ENCODE measurements at places on chromosomes 11 and 22.
A peak's percentile ranks its signal among the peaks of the same experiment; 100 is the strongest.

DNA sequence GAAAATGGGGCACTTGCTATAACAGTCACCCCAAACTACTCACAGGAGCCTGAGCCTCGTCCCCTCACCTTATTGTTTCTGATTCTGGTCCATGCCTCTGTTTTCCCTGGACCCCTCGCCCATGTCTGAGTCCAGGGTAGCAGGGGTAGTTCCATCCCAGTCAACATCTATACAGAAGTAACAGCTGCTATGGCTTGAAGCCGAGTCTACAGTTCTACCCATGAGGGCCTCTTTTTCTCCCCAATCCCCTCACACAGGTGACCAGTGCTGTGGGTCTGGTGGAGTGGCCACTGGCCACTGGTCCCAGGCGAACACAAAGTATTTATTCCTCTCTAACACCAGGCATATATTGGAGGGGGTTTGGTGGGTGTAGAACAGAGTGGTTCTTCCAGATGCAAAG lies 116.4 kb downstream of the ZNF280B start:
- no peak for DNase-seq

- DNase-seq: peak; percentile 31
Measured at GRCh38 chr11:96215110-96215782, 127.7 kb downstream of the MAML2 start.

DNA sequence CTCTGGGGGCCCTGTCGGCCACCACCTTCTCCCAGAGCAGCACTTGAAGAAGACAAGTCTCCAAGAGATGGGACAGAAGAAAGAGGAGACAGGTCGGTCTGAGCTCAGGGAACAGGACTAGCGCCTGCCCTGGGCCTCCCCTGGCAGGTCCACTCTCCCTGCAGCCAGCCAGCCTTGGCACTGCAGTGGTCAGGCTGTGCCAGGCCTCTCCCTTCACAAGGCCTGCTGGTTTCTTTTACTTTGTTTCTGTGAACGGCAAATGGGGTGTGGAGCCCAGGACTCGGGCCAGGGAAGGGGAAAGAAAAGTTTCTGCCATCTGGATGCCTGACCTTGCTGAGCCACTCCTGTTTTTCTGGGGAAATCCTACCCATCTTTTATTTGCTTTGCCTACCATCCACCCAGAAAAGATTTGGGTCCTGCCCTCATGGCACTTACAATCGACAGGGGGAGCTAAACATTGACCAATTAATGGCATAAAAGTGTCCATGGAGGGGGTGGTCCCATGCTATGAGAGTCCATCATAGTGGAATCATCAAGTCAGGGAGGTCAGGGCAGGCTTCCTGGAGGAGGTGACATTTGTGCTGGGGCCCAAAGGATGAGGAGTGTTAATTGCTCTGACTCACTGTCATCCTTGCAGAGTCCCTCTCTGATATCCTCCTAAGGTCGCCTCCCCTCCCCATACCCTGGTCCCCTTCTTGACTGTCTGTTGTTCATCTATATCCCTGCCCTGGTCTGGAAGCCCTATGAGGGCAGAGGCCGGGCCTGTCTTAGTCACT lies 65.2 kb downstream of the NFAM1 start:
- no peak for DNase-seq

DNA sequence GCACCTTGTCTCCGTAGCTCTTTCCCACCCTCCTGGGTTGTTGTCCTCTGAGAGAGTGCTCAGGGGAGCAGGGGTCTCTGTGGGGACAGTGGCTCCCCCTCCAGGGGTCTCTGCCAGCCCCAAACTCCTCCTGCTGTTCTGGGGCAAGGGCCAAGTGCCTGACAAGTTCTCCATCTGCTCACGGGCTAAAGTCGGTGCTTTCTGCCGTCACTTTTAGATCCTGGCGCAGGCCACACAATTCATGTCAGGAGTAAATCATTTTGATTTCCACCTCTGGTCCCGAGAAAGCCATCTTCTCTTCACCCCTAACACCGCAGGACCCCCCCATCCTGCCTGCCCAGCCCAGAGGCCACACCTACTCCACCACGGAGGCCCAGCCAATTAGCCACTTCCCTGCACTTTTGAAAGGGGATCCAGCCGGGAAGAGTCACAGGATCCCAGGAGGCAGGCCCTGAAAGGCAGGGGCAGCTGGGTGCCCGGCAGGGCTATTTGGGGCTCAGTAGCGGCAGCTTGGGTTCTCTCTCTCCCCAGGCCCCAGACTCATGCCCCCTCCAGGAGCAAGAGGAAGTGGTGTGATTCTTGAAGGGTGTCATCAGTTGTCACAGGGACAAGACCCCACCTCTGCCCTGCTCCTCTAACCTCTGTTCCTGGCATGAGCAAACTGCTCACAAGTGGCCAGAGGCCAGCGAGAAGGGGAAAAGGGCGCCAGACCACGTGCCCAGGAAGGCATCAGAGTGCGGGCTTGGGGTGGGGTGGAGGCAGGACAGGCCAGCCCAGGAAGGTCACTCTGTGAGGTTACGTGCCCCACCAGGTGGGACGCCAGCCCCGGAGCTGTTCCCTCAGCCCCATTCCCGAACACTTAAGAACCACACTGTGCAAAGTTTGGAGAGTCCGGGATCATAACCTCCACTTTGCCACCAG lies 1.3 kb downstream of the MACROD1 start:
- peak; percentile 32 for DNase-seq

DNA sequence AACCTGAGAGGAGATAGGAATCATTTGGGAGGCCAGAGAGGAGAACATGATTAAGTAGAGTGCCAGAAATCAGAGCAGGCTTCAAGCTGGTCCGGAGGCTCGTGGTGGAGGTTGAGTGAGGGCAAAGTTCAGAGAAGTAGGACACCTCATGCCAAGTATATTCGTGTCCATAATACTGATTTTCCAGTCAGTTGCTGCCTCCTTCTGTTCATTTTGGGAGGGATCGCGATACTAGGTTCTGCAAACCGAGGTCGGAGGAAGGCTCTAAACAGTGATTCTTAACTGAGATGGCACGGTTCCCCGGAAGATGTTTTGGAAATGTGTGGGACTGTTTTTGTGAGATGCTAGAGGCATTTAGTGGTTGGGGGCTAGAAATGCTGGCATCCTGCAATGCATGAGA lies 13.6 kb upstream of the CD3E start:
- DNase-seq: peak; percentile 73

DNA sequence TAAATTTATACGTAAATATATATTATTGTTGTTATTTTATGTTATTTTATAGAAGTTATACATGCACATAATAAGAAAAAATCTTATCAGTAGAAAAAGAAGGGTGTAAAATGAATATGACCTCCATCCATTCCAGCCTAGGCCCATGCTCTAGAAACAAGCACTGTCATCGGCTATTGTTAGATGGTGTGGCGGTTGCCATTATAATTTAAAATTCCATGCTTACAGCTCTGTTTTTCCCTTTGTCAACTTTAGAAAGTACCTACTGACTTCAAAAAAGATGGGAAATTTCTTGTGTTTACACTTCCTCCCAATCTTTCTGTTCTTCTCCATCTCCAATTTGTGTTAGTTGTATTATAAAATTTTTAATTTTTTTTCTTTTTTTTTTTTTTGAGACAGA lies 61.9 kb upstream of the RDX start:
- no peak for DNase-seq

GRCh38 chr22:26246552-26246951 lies 77.3 kb downstream of the SEZ6L start:
- DNase-seq: no peak

DNA sequence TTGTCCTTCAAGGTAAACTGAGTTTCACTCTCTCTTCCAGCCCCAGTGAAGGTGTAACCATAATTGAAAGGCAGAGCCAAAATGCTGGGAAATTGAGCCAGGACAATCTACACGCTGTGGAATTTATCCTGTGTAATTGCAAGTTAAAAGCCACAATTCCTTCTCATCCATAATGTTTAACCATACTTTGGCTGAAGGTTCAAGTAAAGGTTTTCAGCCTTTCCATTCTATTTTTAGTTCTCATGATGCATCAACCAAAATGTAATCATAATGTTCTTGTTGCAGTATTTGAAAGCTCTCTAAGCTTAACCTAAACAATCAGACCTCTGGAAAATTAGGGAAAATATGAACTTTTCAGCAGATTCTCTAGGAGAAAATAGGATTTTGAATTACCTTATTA lies 14.0 kb upstream of the ARHGAP42 start:
- DNase-seq: no peak

GRCh38 chr11:44005063-44005701 lies 42.6 kb upstream of the ACCSL start:
- no peak for DNase-seq

- no peak for DNase-seq
Measured at GRCh38 chr11:19952116-19952605, 208.1 kb downstream of the DBX1 start.

- no peak for DNase-seq
Measured at GRCh38 chr11:1742371-1742770, 8.0 kb downstream of the IFITM10 start.

- DNase-seq: no peak
Measured at GRCh38 chr11:1054143-1055108, 17.9 kb upstream of the MUC6 start.

- DNase-seq: no peak
Measured at GRCh38 chr11:2525941-2526807, 81.4 kb downstream of the KCNQ1 start.

- no peak for DNase-seq
Measured at GRCh38 chr11:102464859-102465500, 12.4 kb upstream of the TMEM123 start.

- no peak for DNase-seq
Measured at GRCh38 chr11:103279821-103280220, 170.6 kb downstream of the DYNC2H1 start.

DNA sequence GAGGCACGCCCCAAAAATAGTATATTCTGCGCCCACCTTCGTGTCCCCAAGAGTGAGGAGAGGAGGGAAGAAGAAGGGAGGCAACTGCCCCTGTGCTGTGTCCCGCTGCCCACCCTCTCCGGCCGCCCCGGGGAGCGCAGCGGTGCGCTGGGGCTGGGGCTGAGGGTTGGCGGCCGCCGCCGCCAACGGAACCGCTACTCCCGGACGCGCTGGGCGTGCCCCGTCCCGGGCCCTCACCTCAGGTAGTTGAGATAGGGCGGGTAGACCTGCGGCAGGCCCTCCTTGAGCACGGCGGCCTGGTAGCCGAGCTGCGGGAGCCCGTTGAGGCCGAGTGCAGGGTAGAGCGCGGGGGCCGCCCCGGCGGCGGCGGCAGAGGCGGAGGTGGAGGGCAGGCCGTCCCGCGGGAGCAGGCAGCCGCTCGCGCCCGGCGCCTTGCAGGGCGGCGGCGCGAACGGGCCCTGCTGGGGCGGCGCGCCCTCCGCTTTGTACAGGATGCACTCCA lies 2.4 kb downstream of the PGR start:
- DNase-seq: no peak

DNA sequence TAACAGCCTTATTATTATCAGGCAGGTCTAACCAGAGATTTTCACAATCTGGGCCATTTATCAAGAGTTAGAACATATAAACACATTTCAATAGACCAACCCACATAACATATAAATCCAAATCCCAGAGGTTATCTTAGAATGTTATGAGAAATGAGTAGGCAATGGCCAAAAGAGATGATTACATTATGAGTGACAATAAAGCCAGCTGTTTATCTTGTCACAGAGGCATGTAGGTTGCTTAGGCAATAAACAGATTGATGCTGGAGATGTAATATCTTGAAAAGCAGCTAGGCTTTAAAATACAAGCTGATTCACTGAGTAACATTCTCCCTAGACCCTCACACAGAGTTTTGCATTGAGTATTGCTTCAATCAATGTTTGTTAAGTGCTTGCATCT lies 148.5 kb upstream of the SESN3 start:
- no peak for DNase-seq

DNA sequence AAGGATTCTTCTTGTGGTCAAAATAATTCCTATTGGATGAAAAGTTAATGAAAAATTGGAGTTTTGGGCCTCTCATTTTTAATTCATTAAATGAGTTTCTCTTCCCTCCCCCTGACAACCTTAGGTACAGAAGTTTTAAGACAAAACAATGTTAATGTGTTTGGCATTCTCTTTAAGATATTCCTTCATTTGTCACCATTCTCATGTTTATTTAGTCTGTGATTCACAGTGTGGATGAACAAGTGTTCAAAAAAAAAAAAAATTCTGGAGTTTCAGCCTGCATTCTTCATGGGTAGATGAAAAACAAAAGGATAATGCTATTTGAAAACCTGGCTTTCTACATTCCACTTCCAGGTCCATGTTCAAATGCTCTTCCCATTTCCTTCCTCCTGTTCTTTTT lies 172.6 kb upstream of the LUZP2 start:
- no peak for DNase-seq

GRCh38 chr22:20210473-20211059 lies 57.6 kb downstream of the RTN4R start:
- DNase-seq: no peak

DNA sequence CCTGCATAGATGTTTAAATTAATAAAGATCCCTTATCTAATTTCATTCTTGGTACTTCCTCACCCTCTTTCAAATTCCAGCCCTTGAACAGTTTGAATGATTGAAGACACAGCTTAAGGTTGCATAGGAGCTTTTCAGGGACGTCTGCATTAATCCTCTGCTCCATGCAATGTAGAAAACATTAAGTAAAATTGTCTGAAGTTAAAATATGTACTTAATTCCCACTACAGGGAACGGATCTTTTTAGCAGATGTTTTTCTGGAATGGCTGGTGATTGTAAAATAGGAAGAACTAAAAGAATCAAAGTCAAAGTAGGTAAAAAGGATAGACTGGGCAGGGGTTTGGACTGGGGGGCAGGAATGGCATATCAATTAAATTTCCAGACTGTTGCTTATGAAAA lies 58.9 kb downstream of the ABTB2 start:
- DNase-seq: no peak

- DNase-seq: no peak
Measured at GRCh38 chr11:1936781-1937615, 10.1 kb upstream of the MRPL23 start.

- DNase-seq: no peak
Measured at GRCh38 chr11:36372101-36372771, 76.1 kb downstream of the PRR5L start.

- peak; percentile 46 for DNase-seq
Measured at GRCh38 chr11:88447281-88447680, 109.7 kb upstream of the CTSC start.

GRCh38 chr11:12239804-12240371 lies 129.5 kb downstream of the MICAL2 start:
- peak; percentile 24 for DNase-seq

Data from KBM-7 (cell line).